Fibroblast of the aortic adventitia (primary cell): ENCODE measurements at places on chromosomes 1 and 21. TPM values are rescaled to one million over a fixed set of nuclear protein-coding genes. Genes with fewer than 3 reads are reported as not detected.

DNA sequence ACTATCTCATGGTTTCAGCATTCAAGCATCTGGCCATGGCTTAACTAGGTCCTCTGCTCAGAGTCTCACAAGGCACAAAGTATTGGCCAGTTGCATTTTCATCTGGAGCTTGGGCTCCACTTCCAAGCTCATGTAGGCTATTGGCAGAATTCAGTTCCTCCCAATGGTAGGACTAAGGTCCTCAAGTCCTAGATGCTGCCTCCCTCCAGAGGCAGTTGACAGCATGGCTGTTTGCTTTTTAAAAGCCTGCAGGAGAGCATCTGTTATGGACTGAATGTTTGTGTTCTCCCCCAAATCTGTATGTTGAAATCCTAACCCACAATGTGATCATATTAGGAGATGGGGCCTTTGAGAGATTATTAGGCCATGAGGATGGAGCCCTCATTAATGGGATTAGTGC is 38.0 kb upstream of the HLX start:
- no peak for DNase-seq

Gene RIMKLA
- total RNA-seq, result 0.09 TPM in 1 of 2 replicates, not detected in the other

Gene LCE5A
- not detected in 2 replicates for total RNA-seq

GRCh38 chr1:90341516-90341915 is 346.6 kb downstream of the ZNF326 start:
- DNase-seq, result no peak

DNA sequence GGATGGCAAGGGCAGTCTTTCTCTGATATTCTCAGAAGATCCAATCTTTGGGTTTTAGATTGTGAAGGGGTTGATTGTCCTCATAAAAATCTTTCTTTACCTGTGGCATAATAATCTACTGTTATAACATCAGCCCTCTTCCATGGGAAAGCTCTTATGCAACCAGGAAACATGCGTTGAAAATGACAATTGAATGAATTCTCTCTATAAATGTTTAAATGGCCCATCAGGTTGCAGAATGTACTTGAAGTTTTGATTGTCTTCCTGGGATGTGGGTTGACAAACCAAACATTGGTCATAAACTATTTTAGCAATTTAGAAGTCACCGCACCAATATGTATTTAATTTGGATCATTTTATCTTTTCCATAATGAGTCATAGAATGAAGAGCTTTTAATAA is 31.7 kb upstream of the ITLN1 start:
- no peak for DNase-seq

Gene LCE2C
- total RNA-seq, result not detected in 2 replicates

Gene CCDC190
- total RNA-seq, result 0.16 and 4.6 TPM in 2 replicates

Gene SDE2
- total RNA-seq, result 21.6 and 26.2 TPM in 2 replicates

DNA sequence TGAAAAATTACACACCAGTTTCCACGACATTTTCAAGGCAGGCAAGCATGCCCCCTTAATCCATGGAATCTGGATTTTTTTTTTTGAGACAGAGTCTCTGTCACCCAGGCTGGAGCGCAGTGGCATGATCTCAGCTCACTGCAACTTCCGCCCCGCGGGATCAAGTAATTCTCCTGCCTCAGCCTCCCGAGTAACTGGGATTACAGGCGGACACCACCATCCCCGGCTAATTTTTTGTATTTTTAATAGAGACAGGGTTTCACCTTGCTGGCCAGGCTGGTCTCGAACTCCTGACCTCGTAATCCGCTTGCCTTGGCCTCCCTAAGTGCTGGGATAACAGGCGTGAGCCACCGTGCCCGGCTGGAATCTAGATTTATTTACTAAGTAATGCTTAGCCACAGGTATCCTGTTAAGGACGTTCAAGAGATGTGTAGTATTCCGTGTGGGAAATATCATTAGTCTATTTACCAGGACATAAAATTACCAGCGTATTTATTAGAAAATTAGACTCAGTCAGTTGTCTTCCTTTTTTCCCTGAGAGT is 2.5 kb downstream of the IFI44 start:
- DNase-seq, result no peak

GRCh38 chr21:40404396-40404800 is 442.6 kb downstream of the DSCAM start:
- no peak for DNase-seq

GRCh38 chr1:221714227-221715152 is 27.4 kb downstream of the DUSP10 start:
- no peak for DNase-seq

Gene IL24
- total RNA-seq, result not detected in 2 replicates

DNA sequence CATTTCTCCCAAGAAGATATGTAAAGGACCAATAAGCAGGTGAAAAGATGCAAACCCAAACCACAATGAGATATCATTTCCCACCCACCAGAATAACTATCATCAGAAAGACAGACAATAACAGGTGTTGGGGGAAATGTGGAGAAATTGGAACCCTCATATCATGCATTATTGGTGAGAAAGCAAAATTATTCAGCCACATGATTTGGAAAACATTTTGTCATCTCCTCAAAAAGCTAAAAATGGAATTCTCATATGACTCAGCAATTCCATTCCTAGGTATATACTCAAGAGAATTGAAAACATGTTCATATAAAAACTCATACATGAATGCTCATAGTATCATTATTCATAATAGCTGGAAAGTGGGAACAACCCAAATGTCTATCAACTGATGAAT is 25.1 kb upstream of the RNF186 start:
- peak; percentile 25 for DNase-seq

- no peak for DNase-seq
Observed at GRCh38 chr1:101566883-101567538, 330.2 kb downstream of the S1PR1 start.

GRCh38 chr1:209845408-209845725 is 17.6 kb downstream of the UTP25 start:
- no peak for DNase-seq

Gene SPRR5
- not detected in 2 replicates for total RNA-seq

Gene OR14K1
- total RNA-seq, result not detected in 2 replicates

DNA sequence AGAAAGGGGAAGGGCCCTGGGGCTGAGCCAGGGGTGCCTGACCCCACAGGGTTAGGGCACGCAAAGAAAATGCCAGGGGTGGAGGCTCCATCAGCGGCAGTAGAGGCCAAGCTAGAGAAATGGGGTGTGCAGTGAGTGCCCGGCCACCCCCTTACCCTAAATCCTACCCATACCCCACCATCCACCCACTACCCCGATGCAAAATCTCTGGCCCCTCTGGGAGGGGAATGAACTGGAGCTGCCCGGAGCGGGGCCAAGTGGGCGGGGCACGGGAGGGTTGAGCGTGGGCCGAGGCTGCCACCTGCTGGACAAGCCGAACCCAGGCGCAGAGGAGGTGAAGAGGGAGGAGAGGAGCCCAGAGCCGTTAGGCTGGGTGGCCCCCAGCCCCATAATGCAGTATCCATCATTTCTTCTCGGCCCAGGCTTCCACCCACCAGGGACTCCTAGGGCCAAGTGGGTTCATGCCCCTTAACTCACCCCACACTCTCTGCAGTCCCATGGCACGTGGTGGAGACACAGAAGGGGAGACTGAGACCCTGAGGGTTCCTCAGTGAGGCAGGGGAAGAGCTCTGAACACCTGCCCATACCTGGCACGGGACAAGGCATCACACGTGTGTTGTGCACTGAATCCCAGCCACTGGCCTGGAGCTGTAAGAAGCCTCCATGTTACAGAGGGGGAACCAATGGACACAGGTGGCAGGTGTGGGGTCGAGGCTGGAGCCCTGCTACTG is 1.4 kb upstream of the C1QC start:
- peak; percentile 48 for DNase-seq

Gene CELA2A
- total RNA-seq, result not detected in 2 replicates

DNA sequence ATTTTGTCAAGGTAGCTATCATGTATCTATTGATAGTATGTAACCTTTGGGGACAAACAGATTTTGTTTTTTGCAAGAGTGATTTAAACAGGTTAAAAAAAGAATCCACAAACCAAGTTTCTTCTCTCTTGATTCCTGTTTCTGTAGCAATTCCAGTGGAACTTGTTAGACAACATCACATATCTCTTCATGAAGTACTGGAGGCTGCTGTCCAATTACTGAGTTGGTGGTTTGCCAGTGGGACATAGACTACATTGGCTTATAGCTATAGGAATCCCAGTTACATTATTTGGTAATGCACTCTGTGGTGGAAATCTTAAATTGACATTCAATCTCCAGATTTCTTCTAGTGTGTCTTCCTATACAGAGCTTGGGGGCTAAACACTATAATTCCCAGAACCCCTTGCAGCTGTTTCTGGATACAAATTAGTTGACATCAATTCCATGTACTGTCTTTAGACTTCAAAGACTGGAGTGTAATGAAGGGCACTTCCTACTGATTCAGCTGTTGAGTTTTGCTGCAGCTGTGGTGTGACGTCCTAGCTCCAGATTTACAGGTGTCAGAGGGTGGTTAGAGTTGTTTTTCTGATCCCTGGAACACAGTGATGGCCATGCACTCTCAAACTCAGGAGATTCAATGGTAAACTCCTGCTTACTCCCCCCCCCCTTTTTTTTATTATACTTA is 29.4 kb upstream of the GCLM start:
- no peak for DNase-seq

DNA sequence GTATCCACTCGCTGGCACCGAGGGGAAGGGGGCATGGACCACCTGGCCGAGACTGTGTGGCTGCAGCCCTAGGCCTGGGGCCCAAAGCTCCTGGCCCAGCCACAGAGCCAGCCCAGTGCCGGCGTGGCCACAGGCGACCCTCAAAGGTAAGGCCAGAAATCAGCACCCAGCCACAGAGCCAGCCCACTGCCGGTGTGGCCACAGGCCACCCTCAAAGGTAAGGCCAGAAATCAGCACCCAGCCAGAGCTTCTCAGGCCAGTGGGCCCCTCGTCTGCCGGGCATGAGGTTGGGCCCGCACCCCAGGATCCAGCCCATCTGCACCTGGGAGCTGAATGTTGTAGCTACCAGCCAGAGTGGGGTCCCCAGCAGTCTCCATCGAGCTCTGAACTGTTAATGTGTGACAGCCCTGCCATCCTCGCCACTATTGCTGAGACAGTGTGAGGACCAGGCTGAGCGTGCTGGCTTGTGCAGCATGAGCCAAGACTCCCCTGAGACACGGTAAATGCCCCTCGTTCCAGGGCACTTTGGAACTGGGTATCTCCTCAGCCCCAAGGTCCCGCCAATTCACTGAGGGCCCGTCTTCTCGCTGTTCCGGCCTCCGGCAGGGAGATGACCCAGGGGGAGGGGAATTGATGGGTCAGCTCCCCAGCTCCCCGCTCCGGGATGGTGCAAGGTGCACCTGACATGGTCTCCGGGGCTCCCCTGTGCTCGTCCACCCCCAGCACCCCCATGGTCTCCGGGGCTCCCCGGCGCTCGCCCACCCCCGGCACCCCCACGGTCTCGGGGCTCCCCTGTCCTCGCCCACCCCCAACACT is 4.7 kb upstream of the FTCD start:
- no peak for DNase-seq
